ENCODE measurements at places on chromosomes 2 and 18. TPM values are rescaled to one million over a fixed set of nuclear protein-coding genes. Genes with fewer than 3 reads are reported as not detected.

MC4R gene
- 0.19 TPM for total RNA-seq

DNA sequence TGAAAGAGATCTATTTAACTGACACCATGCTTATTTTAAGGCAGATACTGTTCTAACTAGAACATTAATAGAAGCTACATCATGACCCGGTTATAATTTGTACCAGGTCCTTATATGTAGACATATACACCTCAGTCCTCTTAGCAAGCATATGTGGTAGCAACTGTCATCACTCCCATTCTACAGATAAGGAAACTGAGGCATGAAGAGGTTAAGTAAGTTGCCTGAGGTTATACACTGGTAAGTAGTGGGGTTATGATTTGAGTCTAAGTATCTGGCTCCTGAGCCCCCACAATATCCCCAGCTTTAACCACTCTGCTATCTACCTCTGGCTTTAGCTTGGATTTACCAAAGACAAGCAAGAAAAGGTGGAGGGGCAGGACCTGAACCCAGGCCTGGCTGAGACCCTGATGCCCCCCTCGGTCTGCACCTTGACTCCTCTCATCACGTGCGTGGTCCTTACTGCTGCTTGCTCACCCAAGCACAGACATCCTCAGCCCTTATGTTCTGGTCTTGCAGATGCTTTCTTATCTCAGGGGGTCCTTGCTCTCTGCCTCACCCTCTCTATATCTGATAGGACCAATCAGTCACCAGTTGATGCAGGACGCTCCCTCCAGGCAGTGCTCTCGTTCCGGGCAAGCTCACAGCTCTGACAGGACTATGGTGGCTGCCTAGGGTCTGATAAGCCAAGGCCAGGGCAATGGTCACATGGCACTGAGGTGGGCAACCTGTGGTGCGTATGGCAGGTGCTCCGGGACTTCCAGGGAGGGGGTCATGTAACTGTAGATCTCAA lies 4.0 kb downstream of the DYSF start:
- no peak for DNase-seq

- DNase-seq = no peak
These were observed 21.7 kb downstream of the ADD2 start for GRCh38 chr2:70746094-70746974.

GRCh38 chr2:172342078-172342477 lies 85.3 kb upstream of the ITGA6 start:
- DNase-seq = no peak

DNA sequence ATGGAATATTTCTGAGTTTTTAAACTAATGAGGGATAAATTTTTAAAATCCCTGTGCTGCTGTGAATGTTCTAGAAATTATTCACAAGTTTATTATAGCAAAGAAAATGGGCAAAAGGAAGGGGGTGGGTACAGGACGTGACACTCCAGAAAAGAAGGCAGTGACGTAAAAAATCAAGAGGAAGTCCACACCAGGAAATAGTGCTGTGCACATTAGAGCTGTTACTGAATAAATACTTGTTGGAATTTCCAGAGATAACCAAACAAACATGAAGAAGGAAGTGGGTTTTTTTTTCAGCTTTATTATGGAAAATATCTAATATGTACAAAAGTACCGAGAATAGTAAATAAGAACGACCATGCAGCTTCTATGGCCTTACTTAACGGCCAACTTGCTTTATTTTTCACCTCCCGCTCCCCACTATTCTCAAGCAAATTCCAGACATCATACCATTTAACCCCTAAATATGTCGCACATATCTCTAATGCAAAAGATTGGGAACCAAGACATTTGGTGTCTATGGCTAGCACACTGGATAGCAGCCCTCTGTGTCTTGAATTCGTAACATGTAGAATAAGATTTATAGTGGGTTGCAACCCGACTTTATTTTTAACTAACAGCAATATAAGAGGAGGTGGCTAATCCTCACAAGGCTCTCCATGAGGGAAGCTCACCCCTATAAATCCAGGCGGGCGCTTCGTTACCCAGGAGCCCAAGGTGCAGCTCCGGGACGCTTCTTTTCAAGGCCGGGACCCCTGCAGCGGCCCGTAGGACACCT lies 580 bp upstream of the NDUFV2 start:
- DNase-seq = no peak

- DNase-seq = no peak
These were observed 179.4 kb downstream of the DOK6 start for GRCh38 chr18:69580107-69580506.
